ENCODE measurements at places on chromosomes 7 and 10. TPM values are rescaled to one million over a fixed set of nuclear protein-coding genes. Genes with fewer than 3 reads are reported as not detected.

GRCh38 chr7:106793015-106793975, 71.8 kb upstream of the PIK3CG start:
- DNase-seq: peak; percentile 59

DNA sequence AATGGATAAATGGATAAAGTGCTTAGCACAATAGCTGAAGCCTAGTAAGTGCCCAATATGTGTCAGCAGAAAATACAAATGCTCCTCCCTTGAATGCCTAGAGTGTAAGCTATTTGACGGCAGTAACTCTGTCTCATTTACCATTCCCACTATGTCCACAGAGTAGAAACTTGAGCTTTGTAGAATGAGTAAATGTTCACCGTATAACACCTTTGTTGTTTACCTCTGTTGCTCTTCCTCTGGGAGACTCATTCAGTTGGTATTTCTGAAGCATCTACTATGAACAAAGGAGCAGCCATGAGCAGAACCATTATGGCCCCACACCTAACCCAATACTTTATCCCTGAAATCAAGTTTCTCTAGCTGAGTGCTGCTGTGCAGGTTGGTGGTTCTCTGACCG, 8.4 kb upstream of the SLC16A12 start:
- DNase-seq: no peak

DNA sequence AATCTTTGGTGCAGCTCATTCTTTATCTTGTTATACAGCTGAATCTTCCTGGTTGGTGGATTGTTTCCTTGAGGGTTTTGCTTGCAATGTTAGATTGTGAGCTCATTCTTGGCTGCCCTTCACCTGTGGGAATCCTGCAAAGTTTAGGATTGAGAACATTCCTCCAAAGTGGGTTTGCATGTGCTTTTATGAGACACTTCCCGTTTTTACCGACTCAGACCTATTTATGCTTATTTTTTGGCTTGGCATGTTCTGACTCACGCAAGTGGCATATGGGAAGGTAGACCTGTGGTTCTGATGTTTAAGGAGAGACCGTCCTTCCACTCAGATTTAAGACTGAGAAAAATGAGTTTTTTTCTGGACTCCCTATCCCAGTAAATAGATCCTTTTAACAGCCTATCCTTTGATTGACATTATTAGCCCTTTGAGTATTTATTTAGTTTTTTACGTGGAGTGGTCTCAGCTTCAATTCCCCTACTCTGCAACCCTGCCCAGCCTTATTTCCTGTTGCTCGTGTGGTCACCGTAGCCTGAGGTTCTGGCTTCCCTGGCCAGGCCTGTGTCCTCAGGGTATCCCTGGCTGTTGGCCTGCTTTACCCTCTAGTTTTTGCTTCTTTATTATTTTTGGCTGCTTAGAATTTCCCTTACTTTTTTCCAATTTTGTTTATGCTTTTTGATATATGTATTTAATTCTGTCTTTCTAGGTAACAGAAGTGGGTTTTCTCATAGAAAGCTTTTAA, 13.4 kb upstream of the PRF1 start:
- no peak for DNase-seq

GRCh38 chr7:37516664-37517063, 68.0 kb upstream of the ELMO1 start:
- DNase-seq: no peak

Gene ZNF736
- 11.2 TPM for total RNA-seq

DNA sequence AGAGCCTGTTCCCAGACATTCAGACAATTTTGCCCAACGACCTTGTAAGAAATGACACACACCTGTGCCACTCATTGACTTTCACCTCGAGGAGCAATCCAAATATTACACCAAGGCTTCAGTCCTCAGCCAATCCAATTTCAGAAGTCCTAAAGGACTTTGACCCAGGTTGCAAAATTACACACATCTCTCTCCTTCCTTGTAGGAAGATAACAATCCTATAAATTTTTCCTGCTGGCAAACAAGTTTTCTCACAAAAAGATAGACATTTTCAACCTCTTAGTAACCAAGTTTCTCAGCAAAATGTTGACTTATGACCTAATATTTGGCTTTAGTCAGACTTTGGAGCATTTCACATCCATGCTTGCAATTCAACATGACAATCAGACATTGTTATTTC, 745.0 kb downstream of the GRID1 start:
- no peak for DNase-seq

Gene ATE1
- total RNA-seq: 52.7 TPM

Gene DENND2A
- total RNA-seq: 1.0 TPM

- no peak for DNase-seq
Measured at GRCh38 chr10:52742731-52743130, 29.9 kb downstream of the MBL2 start.

GRCh38 chr7:47809387-47809786, 138.9 kb downstream of the PKD1L1 start:
- DNase-seq: no peak

Gene PLEKHS1
- total RNA-seq: not detected

DNA sequence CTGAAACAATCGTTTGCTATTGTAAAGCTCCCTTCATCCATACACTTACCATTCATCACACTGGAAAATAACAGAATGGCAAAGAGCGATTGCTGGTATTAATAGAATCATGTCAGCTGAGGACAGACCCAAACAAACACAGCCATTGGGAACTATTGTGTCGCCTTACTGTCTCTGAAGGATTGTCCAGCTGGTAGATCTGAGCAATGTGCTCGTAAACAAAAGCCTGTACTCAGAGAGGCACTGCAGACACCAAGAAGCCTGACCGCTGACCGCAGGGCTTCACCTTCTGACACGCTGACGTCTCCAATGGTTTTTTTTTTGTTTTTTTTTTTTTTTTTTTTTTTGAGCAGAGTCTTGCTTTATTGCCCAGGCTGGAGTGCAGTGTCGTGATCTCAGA, 151.0 kb upstream of the FRMD4A start:
- no peak for DNase-seq

- no peak for DNase-seq
Measured at GRCh38 chr7:61111-61510, 131.3 kb upstream of the FAM20C start.

DNA sequence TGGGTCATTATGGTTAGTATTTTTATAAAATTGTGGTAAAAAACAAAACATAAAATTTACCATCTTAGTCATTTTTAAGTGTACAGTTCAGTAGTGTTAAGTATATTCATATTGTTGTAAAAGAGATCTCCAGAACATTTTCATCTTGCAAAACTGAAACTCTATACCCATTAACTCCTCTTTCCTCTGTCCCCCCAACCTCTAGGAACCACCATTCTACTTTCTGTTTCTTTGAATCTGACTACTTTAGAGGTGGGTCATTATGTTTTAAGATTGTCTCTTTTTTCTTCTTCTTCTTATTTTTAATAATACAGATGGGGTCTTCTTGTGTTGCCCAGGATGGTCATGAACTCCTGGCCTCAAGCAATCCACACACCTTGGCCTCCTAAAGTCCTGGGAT, 84.1 kb downstream of the DOCK4 start:
- no peak for DNase-seq

Gene STEAP4
- total RNA-seq: not detected

- DNase-seq: peak; percentile 67
Measured at GRCh38 chr7:80453699-80454340, 58.0 kb downstream of the GNAT3 start.

Gene CPN1
- not detected for total RNA-seq

- DNase-seq: no peak
Measured at GRCh38 chr7:124076841-124077240, 44.0 kb upstream of the TMEM229A start.

DNA sequence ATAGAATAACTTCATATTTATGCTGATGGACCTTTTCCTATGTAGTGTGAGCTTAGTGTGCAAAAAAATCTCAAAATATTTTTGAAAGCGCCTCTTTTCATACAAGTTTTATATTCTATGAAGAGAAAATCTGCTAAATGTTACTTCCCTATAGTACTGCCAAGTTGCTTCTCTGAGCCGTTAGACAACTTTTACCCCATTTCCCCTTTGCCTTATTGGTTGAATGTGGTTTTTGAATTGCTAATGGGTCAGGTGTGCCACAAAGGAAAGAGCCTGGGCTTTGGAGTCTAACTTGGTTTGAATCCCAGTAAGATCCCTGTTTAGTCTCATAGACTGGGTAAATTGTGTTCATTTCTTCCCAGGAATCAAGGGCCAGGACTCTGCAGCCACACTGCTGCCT, 261.5 kb downstream of the SNX10 start:
- no peak for DNase-seq

Gene GNB2
- 154 TPM for total RNA-seq

DNA sequence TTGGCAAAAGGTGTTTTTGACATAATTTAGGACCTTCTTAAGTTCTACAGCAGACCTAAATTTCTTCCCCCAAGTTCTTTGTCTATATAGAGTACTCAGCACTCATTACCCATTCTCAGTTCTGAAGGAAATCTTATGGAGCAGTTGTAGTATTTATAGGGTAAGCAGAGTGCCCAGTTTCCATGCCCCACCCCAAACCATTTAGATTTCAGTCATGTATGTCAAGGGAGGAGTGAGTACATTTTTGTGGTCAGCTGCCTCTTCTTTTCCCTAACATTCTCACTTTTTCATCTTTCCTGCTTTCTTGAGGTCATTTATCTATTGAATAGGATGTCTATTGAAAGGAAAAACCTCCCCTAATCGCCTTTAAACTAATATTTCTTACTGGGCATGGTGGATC, 83.3 kb downstream of the KAT6B start:
- DNase-seq: no peak

- DNase-seq: no peak
Measured at GRCh38 chr10:74049955-74050354, 52.0 kb downstream of the VCL start.

DNA sequence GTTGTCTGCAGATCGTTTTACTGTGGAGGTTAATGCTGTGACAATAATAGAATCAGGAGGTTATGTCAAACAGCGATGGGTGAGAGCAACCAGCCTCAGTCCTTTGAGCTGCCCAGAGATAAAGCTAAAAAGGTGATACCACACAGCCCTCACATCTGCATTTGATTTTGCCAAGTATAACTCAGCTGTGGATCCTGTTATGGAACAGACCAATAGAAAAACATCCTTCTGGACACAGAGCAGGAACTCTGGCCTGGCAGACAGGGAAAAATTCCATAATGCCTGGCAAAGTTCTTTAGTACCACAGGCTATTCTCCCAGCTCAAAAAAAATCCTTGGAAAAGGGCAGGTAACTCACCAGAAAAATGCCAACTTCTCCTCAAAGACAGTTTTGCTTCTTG, 87.1 kb upstream of the PDLIM1 start:
- DNase-seq: no peak

- peak; percentile 72 for DNase-seq
Measured at GRCh38 chr10:14093730-14094484, 236.8 kb downstream of the FRMD4A start.
